Amniotic stem cell (primary cell): ENCODE measurements at places on chromosomes 5 and 9.

GRCh38 chr5:65873181-65873750 is 53.1 kb upstream of the ERBIN start:
- DNase-seq = no peak

GRCh38 chr9:13100914-13101572 is 178.4 kb downstream of the MPDZ start:
- DNase-seq = no peak

- no peak for DNase-seq
Measured at GRCh38 chr9:14692470-14693250, 572 bp downstream of the ZDHHC21 start.

DNA sequence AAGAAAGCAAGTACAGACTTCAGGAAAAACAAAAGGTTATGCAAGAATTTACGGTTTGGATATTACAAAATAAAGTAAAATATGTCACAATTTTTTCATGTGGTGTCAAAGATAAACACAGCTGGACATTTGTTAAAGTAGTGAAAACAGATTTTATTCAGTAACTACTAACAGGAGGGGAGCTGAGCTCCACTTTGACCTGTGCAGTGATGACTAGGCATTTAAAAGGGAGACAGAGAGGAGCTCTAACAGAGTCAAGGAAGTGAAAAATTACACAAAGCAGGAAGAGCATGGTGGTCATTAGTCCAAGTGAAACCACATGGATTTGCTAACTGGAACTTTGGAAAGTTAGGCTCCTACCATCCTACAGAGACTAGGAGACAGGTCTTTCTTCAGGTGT is 263.6 kb upstream of the PCSK5 start:
- no peak for DNase-seq

- DNase-seq = no peak
Measured at GRCh38 chr9:100125910-100126309, 26.9 kb downstream of the INVS start.

DNA sequence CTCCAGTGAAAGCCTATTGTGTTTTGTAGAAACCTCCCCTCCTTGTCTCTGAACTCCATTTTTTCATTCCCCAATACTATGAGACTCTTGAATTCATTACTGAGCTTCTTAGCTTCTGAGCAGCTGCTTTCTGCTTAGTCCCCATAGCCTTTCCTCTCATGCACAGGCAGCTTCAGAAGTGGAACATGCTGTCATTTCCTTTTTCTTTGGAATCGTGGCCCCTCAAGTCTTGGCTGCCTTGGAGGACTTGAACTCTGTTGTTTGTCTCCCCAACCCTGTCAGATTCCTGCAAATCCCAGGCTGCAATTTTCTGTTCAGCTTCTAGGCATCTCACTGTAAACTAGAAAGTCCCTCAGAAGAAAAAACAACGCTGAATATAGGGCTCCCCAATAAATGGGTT is 268.5 kb downstream of the ARRDC3 start:
- no peak for DNase-seq

DNA sequence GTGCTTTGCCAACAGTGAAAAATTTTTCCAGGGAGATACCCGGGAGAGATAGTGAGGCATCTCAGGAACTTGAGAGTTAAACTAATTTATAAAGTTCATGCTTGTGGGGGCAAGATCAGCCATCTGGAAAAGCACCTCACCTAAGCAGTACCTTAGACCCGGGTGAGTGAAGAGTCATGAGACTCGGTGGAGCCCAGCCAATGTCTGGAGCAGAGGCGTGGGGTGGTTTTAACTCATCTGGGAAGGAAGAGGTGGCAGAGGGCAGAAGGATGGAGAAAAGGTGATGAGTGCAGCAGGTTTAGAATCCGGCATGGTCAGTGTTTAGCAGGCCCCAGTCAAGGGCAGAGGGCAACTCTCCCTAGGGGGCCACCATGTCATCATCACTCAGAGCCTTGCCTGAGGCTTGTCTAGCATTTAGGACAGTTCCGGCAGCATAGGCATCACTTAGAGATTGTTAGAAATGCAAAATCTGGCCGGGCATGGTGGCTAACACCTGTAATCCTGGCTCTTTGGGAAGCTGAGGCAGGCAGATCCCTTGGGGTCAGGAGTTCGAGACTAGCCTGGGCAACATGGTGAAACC is 4.3 kb upstream of the RNF183 start:
- DNase-seq = no peak

DNA sequence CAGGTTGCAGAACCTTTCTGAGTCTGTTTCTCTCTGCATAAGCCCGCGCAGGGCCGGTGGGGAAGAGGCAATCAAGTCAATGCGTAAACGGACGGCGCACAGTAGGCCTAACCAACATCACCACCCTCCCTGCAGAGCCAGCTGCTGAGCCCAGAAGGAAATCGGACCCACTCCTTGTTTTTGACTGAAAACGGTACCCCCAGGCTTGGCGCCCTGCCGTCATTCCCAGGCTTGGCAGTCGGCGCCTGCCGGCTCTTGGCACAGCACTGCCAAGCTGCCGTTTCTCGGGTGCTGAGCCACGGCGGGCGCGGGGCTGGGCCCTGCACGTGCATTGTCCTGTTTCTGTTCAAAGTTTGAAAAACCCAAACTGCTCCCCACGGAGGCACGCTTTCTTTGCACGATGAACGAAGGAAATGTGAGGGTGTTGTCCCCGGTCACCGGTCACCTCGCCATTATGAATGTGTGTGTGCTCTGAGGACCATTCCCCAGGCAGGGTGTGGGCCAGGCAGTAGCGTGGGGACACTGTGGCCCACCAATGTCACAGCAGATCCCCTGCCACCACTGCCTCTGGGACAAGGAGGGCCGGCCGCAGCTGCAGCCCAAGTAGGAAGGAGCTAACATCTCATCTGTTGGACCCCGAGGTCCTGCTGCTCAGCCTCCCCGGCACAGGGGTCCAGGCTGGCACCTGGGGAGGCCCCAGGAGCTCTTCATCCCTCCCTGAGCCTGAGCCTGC is 20.1 kb downstream of the FIBCD1 start:
- DNase-seq = no peak

DNA sequence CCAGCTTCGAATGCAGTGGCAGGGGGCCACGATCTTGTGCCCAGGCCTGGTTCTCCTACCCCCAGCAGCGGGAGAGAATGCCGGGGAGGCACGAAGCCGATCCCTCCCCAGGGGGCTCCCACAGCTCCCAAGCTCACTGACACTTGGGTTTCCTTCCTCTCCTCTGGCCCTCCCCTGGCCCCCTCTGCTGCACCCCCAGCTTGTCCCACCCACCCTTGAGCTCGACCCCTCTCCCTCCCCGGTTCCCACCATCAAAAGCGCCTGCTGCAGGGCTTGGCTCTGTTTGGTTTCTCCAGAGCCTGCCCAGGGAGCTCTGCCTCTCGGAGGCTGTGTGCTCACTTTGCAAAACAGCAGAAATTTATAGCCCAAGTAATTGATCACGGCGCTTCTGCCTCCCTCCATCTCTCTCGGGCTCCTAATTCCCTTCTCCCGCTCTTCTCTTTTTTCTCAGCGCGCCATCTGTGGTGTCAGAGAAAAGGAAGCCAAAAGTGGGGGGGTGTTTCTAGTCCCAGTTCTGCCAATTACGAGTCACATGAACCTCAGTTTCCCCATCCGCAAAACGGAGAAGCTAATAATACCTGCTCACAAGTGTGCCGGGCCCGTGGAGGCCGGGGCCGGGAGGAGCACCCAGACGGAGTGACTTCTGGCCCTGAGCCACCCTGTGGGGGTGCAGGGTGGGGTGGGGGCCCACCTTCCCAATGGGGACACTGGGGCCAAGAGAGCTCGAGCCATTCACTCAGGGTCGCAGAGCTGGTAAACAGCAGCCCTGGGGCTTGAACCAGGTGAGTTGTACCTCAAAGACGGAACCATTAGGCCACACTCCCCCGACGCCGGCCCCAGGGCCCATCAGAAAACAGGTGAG is 141.2 kb upstream of the IER5L start:
- no peak for DNase-seq

DNA sequence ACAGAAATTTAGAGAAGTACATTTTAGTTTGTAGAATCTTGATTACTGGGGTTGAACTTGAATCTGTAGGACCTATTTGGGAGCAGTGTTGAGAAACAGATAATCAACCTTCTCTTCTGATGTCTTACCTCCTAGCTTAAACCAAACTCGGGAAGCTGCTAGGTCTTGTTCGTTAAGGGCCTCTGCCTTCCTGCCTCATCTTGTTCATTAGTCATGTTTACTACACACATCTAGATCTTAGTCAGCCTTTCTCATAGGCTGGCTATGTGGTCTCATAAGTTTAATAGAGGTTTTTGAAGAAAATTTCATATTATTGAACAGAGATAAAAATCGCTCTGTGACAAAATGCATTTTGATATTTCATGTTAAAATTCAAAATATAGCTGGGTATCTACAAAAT is 331.0 kb upstream of the EDIL3 start:
- DNase-seq = no peak

GRCh38 chr9:82367016-82367415 is 378.4 kb downstream of the SPATA31D1 start:
- DNase-seq = no peak

GRCh38 chr5:134088291-134088690 is 26.2 kb upstream of the TCF7 start:
- no peak for DNase-seq

DNA sequence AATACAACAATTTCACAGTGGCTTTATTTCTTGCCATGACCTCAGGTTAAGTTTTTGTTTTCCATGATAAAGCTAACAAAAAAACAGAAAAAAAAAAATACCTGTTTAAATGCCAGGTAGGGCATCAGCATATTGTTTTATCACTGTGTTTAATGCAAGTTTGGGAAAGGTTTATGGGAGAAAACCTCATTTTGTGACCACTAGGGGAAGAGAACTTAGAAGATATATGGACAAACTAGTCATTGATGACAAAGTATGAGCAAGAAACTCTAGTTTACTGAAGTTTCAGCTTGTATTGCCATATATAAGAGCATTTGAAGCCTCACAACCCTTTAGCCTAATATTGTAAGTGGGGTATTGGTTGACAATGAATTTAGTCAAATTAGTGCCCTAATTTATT is 1431.4 kb upstream of the CDH18 start:
- DNase-seq = no peak

GRCh38 chr5:109998208-109998607 is 308.5 kb downstream of the MAN2A1 start:
- DNase-seq = no peak
